HS-27A (cell line): ENCODE measurements at places on chromosomes 3 and 15.

DNA sequence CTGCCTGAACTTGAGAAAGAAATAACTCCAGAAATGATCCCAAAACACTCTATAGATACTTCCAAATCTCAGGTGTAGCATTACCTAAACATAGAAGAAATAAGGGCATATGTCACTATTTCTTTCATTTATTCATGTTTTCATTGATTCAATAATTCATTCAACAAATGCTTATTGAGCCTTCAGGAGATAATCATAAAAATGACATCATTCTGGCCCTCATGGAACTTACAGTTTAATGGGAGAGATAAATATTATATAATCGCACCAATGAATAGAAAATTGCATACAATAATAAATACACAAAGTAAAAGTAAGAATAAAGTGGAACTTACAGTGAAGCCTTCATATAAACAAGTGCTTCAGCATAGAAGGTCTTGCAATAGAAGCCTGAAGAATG is 58.1 kb upstream of the NR2F2 start:
- no peak for DNase-seq

DNA sequence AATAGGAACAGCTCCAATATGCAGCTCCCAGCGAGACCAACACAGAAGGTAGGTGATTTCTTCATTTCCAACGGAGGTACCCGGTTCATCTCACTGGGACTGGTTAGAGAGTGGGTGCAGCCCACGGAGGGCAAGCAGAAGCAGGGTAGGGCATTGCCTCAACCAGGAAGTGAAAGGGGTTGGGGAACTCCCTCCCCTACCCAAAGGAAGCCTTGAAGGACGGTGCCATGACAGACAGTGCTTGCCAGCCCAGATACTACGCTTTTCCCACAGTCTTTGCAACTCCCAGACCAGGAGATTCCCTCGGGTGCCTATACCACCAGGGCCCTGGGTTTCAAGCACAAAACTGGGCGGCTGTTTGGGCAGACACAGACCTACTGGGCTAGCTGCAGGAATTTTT is 576.9 kb upstream of the NECTIN3 start:
- no peak for DNase-seq

DNA sequence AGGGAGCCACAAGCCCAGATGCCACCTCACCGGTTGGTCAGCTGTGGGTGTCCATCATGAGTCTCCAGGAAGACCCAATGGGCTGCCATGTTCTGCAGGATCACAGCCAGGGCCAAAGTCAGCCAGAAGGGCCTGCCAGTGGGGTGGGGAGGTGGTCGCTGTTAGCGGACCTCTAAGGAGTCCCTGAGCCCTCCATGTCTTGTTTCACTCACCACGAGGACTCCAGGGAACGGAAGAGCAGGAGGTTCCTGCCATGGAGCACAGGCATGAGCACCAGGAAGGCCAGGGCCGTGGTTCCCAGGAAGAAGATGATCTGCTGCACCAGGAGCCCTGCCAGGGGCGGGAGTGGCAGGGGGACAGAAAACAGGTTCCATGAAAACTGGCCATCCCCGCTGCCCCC is 8.6 kb downstream of the ISLR start:
- DNase-seq, result no peak

GRCh38 chr15:40498418-40498817 is 27.6 kb downstream of the CHST14 start:
- DNase-seq, result no peak

GRCh38 chr3:192637803-192638202 is 89.5 kb downstream of the FGF12 start:
- DNase-seq, result no peak
